ENCODE measurements at places on chromosomes 11 and 22.

DNA sequence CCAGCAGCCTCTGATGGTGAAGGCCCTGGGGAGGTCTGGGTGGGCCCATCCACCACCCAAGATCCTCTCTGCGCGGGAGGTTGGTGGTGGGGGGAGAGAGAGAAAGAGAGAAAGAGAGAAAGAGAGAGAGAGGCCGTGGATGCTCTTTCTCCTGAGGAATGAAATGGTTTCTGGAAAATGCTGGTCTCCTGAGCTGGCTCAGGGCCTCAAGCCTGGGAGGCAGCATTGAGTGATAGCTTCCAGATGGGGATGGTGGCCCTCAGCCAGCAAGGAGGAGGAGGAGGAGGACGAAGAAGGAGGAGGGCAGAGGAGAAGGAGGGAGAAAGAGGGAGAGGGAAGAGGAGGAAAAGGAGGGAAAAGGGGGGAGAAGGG lies 4.6 kb downstream of the TSPAN32 start:
- DNase-seq = no peak

- DNase-seq = no peak
Observed at GRCh38 chr22:47047321-47048122, 285.1 kb downstream of the TBC1D22A start.

DNA sequence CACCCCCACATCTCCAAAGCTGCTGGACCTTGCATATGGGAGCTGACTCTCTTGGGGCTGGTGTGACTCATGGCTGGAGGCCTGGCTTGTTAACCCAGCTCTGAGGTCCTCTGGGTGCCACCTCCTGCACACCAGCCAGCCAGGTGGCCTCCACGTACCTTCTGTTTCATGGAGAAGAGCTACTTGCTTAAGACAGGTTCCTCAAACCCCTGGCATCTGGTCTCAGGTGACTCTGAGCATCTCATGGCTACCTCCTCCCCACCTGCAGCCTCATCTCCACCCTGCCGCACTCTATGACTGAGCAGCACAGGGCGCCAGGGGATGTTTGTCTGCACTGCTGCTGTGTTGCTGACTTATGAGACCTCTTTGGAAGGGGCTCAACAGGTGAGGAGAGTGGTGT lies 55.7 kb downstream of the BCR start:
- no peak for DNase-seq

DNA sequence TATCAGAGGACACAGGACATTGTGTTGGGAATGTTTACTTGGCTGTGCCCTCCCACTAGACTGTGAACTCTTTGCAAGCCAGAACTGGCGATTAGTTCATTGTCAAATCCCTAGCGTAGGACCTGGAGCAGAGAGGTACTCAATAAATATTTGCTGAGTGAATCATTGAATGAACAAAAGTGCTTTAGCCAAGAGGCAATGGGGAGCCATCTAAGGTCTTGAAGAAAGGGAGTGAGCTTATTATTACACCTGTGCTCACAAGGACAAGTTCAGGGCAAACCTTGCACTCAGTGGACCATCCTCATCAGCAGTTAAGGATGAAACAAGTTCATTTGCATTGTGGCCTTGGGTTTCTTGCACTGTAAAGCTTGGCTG lies 1.1 kb upstream of the RASSF10 start:
- DNase-seq = no peak

DNA sequence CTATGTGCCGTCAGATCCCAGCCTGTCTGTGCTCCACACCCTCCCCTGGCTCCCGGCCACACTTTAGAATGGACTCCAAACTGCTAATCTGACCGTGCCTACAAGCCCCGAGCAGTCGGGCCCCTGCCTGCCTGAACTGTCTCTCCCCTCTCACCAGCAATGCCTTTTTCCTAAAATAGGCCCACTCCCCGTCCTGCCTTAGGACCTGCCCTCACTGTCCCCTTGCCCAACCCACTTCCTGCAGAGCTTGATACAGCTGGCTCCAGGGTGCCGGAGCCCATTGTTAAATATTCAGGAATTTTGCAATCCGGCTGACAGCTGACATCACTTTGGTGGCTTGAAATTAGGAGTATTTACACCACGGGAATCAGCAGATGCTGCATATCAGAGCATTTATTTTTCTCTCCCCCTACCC lies 21.4 kb downstream of the MN1 start:
- DNase-seq = no peak

- no peak for DNase-seq
Observed at GRCh38 chr11:94837317-94837716, 69.2 kb downstream of the AMOTL1 start.

Data from occipital lobe (tissue), 3 donors.